ENCODE measurements at places on chromosomes 16 and 17. TPM values are rescaled to one million over a fixed set of nuclear protein-coding genes. Genes with fewer than 3 reads are reported as not detected.

DNA sequence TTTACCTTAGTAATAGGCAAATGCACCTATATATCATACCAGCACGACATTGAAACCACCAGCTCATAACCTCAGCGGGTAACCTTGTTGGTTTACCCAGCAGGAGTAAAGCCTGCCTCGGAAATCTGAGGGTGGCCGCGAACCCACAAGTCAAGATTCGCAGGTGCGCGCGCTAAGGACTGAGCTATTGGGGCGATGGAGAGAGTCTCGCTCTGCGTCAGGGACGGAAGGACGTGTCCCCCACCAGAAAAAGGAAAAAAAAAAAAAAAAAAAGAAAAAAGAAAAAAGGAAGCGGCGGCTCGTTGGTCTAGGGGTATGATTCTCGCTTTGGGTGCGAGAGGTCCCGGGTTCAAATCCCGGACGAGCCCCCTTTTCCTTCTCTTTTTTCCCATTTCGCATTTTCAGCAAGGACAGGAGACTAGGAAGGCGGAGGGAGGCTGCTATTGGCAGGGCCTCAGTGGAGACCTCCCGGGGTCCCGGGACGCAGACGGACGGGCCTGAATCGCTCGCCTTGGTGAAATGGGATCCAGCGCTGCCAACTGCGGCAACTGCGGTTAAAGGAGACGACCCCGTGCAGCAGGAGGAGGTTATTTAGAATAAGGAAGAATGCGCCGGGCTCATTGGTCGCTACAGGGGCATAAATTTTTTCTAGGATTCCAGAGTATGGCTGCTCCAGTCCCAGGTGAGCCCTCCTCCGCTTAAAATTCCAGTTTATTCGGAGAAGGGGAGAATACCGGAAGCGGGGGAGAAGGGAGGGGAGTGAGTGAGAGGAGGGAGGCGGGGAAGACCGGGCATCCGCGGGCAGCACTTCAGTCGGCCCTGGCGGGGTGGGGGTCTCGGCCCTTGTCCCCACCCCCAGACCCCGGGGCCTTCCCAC is at the start of gene OR1F1:
Gene OR1F1, plus strand, starts transcription at position 407 of the 877 bp plus-strand sequence.
- H3K27me3 ChIP-seq, result peaks cover 61% of the 10 kb centered on the region
- peak within 1 kb of the TSS; percentile 97 for H3K4me3 ChIP-seq
- peak; percentile 80 for DNase-seq
- peaks cover 18% of the 10 kb centered on the region for H3K4me1 ChIP-seq
- peak within 1 kb of the TSS; percentile 83 for H3K27ac ChIP-seq
- no peaks in the 10 kb centered on the region for H3K36me3 ChIP-seq

The ADGRG1 gene
- 1.7 TPM for total RNA-seq

DNA sequence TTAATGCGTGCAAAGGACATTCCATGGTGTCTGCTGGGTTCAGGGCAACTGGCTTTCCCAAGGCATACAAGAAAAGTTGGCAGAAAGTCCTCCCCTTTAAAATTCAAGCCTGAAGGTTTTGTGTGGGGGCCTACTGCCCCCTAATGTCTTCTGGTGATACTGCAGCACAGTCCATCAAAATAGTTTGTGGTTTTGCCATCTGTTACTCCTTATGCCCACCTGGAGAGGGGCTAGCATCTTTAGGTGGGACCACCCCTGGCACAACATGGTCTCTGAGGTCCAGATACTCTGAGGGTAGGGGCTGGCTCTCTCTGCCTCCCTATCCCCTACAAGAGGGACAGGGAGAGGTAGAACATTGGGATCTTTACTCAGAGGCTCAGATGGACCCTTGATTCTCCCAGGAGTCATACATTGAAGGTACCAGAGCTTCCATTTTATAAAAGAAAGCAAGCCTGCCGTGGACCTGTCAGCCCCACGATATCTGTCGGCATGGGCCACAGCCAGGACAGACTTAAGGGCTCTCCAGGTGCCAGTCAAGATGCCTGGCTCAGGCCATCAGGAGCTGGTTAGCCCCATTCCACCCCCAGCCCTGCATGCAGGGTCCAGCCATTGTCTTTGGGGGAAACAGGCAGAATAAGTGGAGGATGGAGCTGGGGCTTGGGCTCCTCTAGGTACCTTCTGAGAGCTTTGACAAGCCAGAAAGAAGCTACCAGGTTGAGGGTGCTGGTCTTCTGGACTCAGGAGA is 6.3 kb downstream of the ESRP2 start:
- H3K36me3 ChIP-seq, result peaks cover 40% of the 10 kb centered on the region
- H3K4me1 ChIP-seq, result peaks cover 17% of the 10 kb centered on the region
- no peaks in the 10 kb centered on the region for H3K27me3 ChIP-seq
- no peak overlapping the region for H3K4me3 ChIP-seq
- DNase-seq, result peak; percentile 61
- H3K27ac ChIP-seq, result peak overlapping the region; percentile 74

The TBX2 gene
- total RNA-seq, result 0.21 TPM

The TBC1D3H gene
- not detected for total RNA-seq

The SALL1 gene
- total RNA-seq, result 67.0 TPM

- H3K4me3 ChIP-seq, result no peak overlapping the region
- no peak for DNase-seq
- H3K27ac ChIP-seq, result no peak overlapping the region
These were observed 5.2 kb downstream of the ITPRIPL2 start for GRCh38 chr16:19118938-19119431.

GRCh38 chr17:27348196-27348595 is 54.3 kb downstream of the WSB1 start:
- H3K4me1 ChIP-seq, result peaks cover 43% of the 10 kb centered on the region
- no peaks in the 10 kb centered on the region for H3K27me3 ChIP-seq
- H3K27ac ChIP-seq, result no peak overlapping the region
- peaks cover 4% of the 10 kb centered on the region for H3K36me3 ChIP-seq
- DNase-seq, result no peak
- H3K4me3 ChIP-seq, result peak overlapping the region; percentile 63

- no peak overlapping the region for H3K4me3 ChIP-seq
- peaks cover 7% of the 10 kb centered on the region for H3K27me3 ChIP-seq
These were observed 29.5 kb upstream of the DNAI2 start for GRCh38 chr17:74244548-74244947.

- no peak overlapping the region for H3K4me3 ChIP-seq
- DNase-seq, result no peak
- H3K27ac ChIP-seq, result no peak overlapping the region
These were observed 7.5 kb downstream of the POLR2C start for GRCh38 chr16:57469917-57470470.

- no peaks in the 10 kb centered on the region for H3K36me3 ChIP-seq
- peaks cover 10% of the 10 kb centered on the region for H3K4me1 ChIP-seq
- H3K4me3 ChIP-seq, result no peak overlapping the region
- H3K27me3 ChIP-seq, result no peaks in the 10 kb centered on the region
- no peak overlapping the region for H3K27ac ChIP-seq
These were observed 247.5 kb upstream of the ELAC2 start for GRCh38 chr17:13265311-13265710.

GRCh38 chr17:47644324-47644723 is 5.4 kb upstream of the KPNB1 start:
- no peaks in the 10 kb centered on the region for H3K27me3 ChIP-seq
- no peaks in the 10 kb centered on the region for H3K36me3 ChIP-seq
- H3K4me1 ChIP-seq, result peaks cover 6% of the 10 kb centered on the region
- no peak overlapping the region for H3K4me3 ChIP-seq

- H3K27ac ChIP-seq, result no peak overlapping the region
- peak; percentile 87 for DNase-seq
- no peaks in the 10 kb centered on the region for H3K27me3 ChIP-seq
- H3K4me1 ChIP-seq, result peaks cover 4% of the 10 kb centered on the region
- H3K4me3 ChIP-seq, result no peak overlapping the region
These were observed 16.2 kb downstream of the CHST4 start for GRCh38 chr16:71542377-71542776.

The KRTAP1-1 gene
- not detected for total RNA-seq

GRCh38 chr17:48169926-48170325 is 62.4 kb downstream of the SNX11 start:
- no peak for DNase-seq
- no peak overlapping the region for H3K4me3 ChIP-seq
- no peaks in the 10 kb centered on the region for H3K36me3 ChIP-seq
- peaks cover 3% of the 10 kb centered on the region for H3K4me1 ChIP-seq
- H3K27ac ChIP-seq, result no peak overlapping the region

DNA sequence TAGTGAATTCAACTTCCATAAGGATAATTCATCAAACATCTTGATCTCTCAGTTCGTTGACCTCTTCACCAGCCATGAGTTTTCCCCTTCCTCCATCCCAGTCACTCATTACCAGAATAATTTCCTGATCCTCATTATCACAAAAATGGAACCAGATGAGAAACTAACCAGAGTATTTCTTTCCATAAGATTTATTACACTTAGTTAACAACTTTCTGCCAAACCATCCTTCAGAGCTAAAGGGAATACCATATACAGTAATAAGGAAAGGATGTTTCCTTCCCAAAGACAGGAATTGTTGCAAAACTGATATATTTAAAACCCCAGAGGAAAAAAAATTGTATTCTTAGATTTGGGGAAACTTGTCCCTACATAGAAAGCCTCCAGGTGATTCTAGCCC is 8.6 kb downstream of the KRTAP29-1 start:
- DNase-seq, result no peak
- H3K4me1 ChIP-seq, result peaks cover 4% of the 10 kb centered on the region
- H3K36me3 ChIP-seq, result no peaks in the 10 kb centered on the region
- no peaks in the 10 kb centered on the region for H3K27me3 ChIP-seq

GRCh38 chr17:75799402-75799801 is 14.8 kb downstream of the UNK start:
- peak overlapping the region; percentile 85 for H3K27ac ChIP-seq
- DNase-seq, result no peak
- no peaks in the 10 kb centered on the region for H3K4me1 ChIP-seq
- no peak overlapping the region for H3K4me3 ChIP-seq

DNA sequence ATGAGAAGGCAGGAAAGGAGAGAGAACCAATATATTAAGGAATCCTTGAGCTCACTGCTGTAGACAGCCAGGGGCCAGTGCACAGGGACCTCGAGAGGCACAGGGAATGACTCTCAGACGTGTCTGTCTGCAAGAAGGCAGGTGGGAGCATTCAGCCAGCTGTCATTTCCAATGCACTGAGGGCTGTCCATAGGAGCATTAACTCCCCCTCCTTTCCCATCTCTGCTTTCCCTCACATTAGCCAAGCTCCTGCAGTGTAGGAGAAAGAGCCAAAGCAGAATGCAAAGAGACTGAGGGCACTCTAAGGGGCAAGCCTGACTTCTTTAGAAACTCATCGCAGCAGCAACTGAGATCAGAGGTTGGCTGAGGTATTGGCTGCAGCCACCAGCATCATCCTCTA is 218.3 kb downstream of the CDH13 start:
- H3K4me1 ChIP-seq, result peaks cover 8% of the 10 kb centered on the region
- peaks cover 33% of the 10 kb centered on the region for H3K36me3 ChIP-seq
- H3K4me3 ChIP-seq, result no peak overlapping the region
- DNase-seq, result no peak
- no peak overlapping the region for H3K27ac ChIP-seq
- no peaks in the 10 kb centered on the region for H3K27me3 ChIP-seq

GRCh38 chr16:76502555-76502954 is 225.4 kb downstream of the CNTNAP4 start:
- no peak overlapping the region for H3K4me3 ChIP-seq
- H3K27me3 ChIP-seq, result no peaks in the 10 kb centered on the region
- DNase-seq, result no peak
- no peaks in the 10 kb centered on the region for H3K4me1 ChIP-seq
- peaks cover 6% of the 10 kb centered on the region for H3K36me3 ChIP-seq
- H3K27ac ChIP-seq, result no peak overlapping the region

- H3K4me3 ChIP-seq, result peak overlapping the region; percentile 95
- H3K36me3 ChIP-seq, result peaks cover 47% of the 10 kb centered on the region
- DNase-seq, result no peak
- H3K27ac ChIP-seq, result peak overlapping the region; percentile 98
These were observed 31.5 kb downstream of the QPRT start for GRCh38 chr16:29710227-29711219.

DNA sequence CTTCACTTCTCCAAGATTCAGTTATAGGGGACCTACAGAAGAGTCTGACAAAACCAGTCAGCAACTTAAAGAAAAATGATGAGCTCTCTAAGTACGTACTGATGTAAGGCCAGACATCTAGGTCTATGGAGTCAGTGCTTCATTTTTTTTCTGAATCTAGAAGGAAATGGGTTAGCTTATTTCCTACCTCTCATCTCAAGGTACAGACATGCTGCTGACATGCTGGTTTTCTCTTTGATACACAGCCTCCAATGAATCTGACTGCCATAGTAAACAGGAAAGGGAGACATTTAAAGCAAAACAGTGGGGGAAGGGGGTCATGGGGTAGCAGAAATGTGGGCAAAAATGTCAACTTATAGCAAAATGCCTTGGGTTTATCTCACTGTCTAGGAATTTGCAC is 16.4 kb downstream of the CDR2 start:
- H3K27me3 ChIP-seq, result no peaks in the 10 kb centered on the region
- peaks cover 17% of the 10 kb centered on the region for H3K36me3 ChIP-seq
- DNase-seq, result no peak
- peak overlapping the region; percentile 95 for H3K27ac ChIP-seq

GRCh38 chr17:41308251-41308917 is 725 bp downstream of the KRTAP16-1 start:
- DNase-seq, result no peak
- H3K27me3 ChIP-seq, result no peaks in the 10 kb centered on the region
- no peak overlapping the region for H3K27ac ChIP-seq
- no peaks in the 10 kb centered on the region for H3K36me3 ChIP-seq

- DNase-seq, result no peak
- no peaks in the 10 kb centered on the region for H3K27me3 ChIP-seq
- no peaks in the 10 kb centered on the region for H3K4me1 ChIP-seq
- no peak overlapping the region for H3K4me3 ChIP-seq
- no peaks in the 10 kb centered on the region for H3K36me3 ChIP-seq
These were observed 71.5 kb upstream of the KSR1 start for GRCh38 chr17:27384726-27385125.

GRCh38 chr17:43554857-43555256 is 8.7 kb upstream of the ETV4 start:
- no peaks in the 10 kb centered on the region for H3K36me3 ChIP-seq
- H3K27me3 ChIP-seq, result no peaks in the 10 kb centered on the region
- H3K27ac ChIP-seq, result peak overlapping the region; percentile 69

DNA sequence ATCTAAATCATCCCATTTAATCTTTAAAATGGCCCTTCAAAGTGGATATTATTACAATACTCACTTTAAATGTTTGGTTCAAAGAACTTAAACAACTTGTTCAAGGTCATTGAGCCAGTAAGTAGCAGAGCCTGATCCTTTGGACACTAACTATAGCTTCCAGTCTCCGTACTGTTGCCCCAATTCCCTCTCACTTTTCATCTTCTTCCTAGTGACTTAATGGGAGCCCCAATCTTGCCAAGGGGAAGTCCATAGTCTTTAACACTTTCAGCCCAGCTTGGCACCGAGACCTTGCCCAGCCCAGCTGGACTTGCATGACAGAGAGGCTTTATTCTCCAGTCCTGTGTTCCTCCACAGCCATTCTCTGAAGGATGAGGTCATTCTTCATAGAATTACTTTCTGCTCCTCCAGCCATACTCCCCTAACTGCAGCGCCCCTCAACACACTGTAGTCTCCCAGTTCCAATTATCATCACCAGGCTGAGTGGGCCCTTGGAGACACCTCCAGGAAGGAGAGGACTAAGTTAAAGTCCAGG is 49.2 kb upstream of the NLK start:
- peaks cover 6% of the 10 kb centered on the region for H3K4me1 ChIP-seq
- H3K27ac ChIP-seq, result no peak overlapping the region
- H3K36me3 ChIP-seq, result no peaks in the 10 kb centered on the region
- H3K4me3 ChIP-seq, result no peak overlapping the region

Data from WTC11 (cell line).